Left ventricle myocardium inferior (tissue), 1 donor: ENCODE measurements at places on chromosomes 16 and 17.

DNA sequence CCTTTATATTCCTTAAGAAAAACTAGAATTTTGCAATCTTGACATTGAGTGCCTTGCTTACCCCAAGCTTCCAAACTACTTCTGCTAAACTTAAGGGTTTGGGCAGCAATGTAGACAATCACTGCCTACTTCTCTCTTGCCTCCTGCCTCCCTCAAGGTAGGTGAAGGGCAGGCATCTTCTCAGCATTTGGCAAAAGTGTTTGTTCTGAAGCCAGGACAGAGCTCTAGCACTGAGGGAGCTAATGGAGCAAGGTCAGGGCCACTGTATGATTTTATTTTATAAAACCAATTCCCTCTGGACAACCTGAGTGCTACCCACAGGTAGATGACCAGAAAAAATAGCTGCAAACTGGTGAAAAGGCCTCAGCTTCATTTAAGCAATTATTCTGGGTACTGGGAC, 111.8 kb downstream of the IRX3 start:
- peaks cover 50% of the 10 kb centered on the region for H3K27me3 ChIP-seq
- H3K4me1 ChIP-seq: peaks cover 13% of the 10 kb centered on the region
- no peaks in the 10 kb centered on the region for H3K36me3 ChIP-seq
- H3K4me3 ChIP-seq: no peak overlapping the region

- H3K27me3 ChIP-seq: no peaks in the 10 kb centered on the region
- no peak overlapping the region for H3K4me3 ChIP-seq
- H3K4me1 ChIP-seq: peaks cover 48% of the 10 kb centered on the region
- DNase-seq: no peak
- H3K27ac ChIP-seq: no peak overlapping the region
- H3K36me3 ChIP-seq: no peaks in the 10 kb centered on the region
Observed at GRCh38 chr17:65070620-65071019, 14.1 kb upstream of the GNA13 start.

DNA sequence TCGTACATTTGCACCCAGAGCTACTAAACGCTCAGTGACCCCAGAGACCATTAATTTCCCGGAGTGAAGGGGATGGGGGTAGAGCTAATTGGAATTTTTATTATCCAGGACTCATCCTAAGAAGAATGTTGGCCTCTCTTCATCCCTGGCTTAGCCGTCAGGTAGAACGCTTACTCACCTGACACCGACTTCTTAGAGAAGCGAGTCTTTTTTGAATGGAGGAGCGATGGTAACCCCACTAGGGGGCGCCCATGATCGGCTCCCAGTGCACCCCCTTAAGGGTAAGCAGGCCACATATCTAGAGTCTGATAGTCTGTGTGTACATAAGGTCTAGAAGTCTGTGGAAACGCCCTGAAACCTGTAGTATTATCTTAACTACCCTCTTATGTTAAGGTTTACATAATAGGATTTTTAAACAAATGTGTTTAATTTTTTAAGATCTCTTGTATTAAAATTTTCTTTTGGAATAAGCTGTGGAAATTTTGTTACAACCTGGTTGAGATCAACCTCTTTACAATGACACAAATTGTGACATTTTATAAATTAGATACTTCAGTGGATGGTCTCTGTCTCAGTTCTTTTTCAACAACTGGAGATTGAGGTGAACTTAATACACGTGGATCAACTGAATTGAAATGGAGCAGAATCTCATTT, 229.8 kb downstream of the CPPED1 start:
- DNase-seq: peak; percentile 34
- H3K4me3 ChIP-seq: no peak overlapping the region
- no peaks in the 10 kb centered on the region for H3K4me1 ChIP-seq
- H3K27me3 ChIP-seq: peaks cover 9% of the 10 kb centered on the region

DNA sequence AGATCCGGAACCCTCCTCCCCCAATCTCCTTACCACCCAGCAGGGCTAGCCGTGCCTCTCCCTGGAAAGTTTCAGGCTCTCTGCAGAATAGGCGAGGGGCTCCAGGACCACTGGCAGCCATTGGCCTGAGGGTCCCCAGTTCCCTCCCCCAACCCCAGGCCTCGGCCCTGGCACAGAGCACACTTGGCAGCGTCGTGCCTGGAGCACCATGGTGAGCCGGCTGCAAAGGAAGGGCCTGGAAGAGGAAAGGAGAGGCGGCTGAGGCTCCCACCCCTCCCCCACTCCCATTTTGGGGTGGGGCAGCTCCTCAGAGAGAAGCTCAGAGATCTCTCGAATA, 369 bp upstream of the BTBD17 start:
- no peaks in the 10 kb centered on the region for H3K36me3 ChIP-seq
- no peak overlapping the region for H3K27ac ChIP-seq
- H3K4me3 ChIP-seq: no peak overlapping the region
- peaks cover 69% of the 10 kb centered on the region for H3K27me3 ChIP-seq
- H3K4me1 ChIP-seq: peaks cover 11% of the 10 kb centered on the region
- DNase-seq: no peak

DNA sequence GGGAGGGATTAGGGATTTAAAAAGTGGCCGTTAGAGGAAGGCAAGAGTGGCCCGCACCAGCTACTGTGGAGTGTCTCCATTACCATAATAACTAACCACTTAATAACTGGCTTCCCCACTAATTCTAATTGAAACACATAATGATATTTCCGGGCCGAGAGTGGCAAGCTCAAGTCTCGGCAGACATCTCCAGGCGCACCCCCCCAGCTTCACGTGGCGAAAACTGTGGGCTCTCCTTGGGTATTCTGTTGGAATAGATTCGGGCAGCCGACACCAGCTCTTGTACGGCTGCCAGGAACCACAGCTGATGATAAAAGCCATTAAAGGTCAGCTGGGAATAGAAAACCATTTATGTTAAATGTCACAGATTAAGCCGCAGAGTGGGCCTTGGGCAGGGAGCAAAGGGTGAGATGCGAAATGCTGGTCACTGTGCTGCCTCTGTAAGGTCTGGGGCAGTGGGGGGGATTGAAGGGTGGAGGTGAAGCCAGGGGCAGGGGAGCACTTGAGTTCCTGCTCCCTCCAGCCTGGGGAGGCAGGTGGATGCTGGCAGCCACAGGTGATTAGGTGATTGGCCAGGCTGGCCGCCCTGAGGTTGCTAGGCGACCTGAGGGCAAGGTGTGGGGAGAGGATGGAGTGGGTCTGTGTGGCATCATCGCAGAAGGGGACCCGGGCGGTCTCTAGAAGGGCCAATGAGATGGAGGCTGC, 115.6 kb upstream of the SDK2 start:
- H3K27me3 ChIP-seq: no peaks in the 10 kb centered on the region
- peaks cover 27% of the 10 kb centered on the region for H3K4me1 ChIP-seq
- no peak overlapping the region for H3K27ac ChIP-seq
- no peak overlapping the region for H3K4me3 ChIP-seq

DNA sequence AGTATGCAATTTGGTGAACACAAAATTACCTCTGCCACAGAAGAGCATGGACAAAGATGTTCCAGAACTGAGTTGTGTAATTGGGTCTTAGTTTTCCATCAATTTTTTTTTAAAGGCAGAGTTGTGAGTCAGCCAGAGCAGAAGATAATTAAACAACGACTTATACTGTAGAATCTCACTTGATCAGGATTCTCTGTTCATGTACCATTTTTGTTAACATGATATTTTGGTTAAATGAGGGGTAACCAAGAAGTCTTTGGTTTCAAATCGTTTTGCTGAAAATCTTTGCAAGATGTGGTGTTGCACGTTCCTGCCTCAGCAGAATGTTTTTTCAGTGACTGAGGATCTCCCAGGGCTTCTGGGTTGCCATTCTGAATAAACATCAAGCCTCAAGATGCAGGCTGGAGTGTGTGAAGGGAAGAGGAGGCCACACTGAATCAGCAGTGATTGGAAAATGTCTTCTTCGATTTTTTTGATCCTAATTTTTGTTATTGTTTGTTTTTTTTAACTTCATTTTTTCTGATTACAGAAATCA, 232.6 kb upstream of the IRX3 start:
- no peak overlapping the region for H3K4me3 ChIP-seq
- no peaks in the 10 kb centered on the region for H3K36me3 ChIP-seq
- H3K27ac ChIP-seq: no peak overlapping the region
- no peak for DNase-seq

DNA sequence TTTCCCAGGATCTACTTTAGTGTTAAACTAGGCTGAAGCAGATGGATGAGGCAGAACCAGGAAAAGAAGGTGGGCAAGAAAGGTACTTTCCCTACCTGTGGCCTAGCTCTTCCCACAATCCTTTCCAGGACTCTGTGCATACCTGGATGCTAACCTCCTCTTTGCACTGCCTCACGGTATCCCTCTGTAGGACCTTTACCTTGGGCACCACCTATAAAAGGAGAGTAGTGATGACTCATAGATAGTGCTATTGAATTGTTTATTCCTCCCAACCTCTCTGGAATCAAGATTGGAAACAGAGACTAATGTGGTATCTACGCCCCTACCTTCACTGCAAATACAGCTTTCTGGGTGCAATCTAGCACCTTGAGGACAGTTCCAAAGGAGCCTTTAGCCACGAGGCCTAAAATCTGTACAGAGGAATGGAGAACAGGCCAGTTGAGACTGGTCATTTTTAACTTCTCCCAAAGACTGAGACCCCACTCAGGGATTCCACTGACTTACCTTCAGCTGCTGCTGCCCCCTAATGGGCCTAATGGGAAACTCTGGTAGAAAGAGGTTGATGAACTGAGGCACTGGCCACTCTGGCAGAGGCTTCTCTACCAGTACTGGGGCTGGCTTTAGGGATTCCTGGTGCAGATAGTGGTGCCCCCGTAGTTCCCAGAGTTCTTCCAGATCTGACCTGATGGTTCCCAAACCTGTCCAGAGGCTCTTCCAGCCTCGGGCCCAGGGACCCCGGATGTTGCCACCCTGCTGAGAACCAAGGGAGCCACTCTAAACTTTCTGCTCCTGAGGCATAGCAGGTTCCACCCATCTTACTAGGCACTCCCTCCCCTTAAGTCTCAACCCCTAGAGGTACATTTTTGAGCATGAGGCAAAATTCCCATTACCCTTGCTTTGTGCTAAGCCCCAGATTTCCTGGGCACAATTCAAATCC, 781 bp downstream of the RSKR start:
- no peak for DNase-seq
- no peak overlapping the region for H3K4me3 ChIP-seq
- H3K36me3 ChIP-seq: peaks cover 48% of the 10 kb centered on the region
- H3K27me3 ChIP-seq: no peaks in the 10 kb centered on the region
- no peak overlapping the region for H3K27ac ChIP-seq

DNA sequence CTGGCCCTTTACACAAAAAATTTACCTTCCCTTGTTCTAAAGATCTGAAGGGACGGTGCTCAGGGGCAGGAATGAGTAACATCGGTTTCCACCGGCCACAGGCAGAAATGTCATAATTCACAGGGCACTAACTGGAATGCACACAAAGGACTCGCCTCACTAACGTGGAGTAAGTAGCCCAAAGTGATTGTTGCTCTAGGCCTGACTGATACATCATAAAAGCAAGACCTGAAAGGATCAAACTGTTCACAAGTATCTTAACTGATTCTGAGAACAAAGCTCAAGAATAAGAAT, 8.9 kb upstream of the TCF25 start:
- H3K4me1 ChIP-seq: peaks cover 24% of the 10 kb centered on the region
- peak overlapping the region; percentile 83 for H3K27ac ChIP-seq
- DNase-seq: no peak
- H3K27me3 ChIP-seq: no peaks in the 10 kb centered on the region

GRCh38 chr16:13958474-13958873, 38.5 kb downstream of the ERCC4 start:
- H3K27me3 ChIP-seq: no peaks in the 10 kb centered on the region
- H3K4me3 ChIP-seq: no peak overlapping the region
- H3K27ac ChIP-seq: peak overlapping the region; percentile 81
- no peaks in the 10 kb centered on the region for H3K36me3 ChIP-seq
- H3K4me1 ChIP-seq: peaks cover 10% of the 10 kb centered on the region

DNA sequence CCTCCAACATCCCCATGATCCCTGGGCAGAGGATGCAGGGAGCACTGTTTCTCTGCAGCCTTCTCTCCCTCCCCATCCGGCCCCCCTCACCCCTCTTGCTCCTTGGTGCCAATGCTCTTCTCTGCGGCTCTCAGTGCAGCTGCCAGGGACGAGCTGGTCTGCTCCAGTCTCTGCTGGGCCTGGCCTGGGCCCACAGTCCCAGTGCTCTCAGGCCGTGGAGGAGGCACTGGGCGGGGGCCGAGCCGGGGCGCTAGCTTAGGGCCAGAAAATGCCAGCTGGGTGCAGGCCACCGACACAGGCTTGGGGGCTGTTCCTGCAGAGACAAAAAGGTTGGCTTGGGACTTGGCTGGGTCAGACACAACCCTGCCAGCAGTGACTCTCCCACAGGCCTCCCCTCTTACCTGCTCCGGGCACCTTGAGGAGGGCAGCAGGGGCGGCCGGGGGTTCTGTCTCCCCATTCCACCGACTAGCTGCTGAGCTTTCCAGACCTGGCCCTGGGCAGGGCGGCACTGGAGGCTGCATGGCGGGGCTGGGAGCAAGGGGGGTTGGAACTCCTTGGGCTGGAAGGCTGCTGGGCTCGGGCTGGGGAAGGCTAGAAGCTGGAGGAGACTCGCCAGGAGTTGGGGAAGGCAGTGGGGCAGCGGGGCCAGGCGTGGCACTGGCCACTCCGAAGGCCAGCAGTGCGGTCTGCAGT, 13.8 kb downstream of the CASKIN2 start:
- H3K4me3 ChIP-seq: no peak overlapping the region
- H3K36me3 ChIP-seq: peaks cover 84% of the 10 kb centered on the region
- no peak for DNase-seq
- peaks cover 61% of the 10 kb centered on the region for H3K4me1 ChIP-seq
- peak overlapping the region; percentile 70 for H3K27ac ChIP-seq
- no peaks in the 10 kb centered on the region for H3K27me3 ChIP-seq

GRCh38 chr17:63405741-63406261, 40.3 kb downstream of the CYB561 start:
- no peaks in the 10 kb centered on the region for H3K4me1 ChIP-seq
- H3K27ac ChIP-seq: no peak overlapping the region
- no peaks in the 10 kb centered on the region for H3K36me3 ChIP-seq
- no peaks in the 10 kb centered on the region for H3K27me3 ChIP-seq
- no peak for DNase-seq
- H3K4me3 ChIP-seq: no peak overlapping the region

DNA sequence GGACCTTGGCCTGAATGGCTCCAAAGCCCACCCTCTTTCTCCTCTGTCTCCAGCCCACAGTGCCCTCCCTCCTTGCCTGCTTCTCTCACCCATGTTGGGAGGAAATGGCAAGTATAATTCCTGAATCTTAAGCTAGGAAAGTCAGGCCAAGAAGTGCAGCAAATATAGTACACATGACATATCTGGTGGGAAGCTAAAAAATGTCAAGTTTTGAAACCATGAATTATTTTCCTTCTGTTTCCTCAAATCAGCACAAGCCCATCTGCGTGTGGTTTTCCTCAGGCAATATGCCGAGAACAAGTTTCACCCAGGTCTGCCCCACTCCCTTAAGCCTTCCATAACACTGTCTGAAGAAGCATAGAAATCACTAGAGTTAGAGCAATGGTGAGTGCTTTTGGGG, 502.8 kb upstream of the CDH11 start:
- no peak overlapping the region for H3K4me3 ChIP-seq
- no peak for DNase-seq
- peaks cover 67% of the 10 kb centered on the region for H3K27me3 ChIP-seq
- no peak overlapping the region for H3K27ac ChIP-seq
- no peaks in the 10 kb centered on the region for H3K36me3 ChIP-seq
- no peaks in the 10 kb centered on the region for H3K4me1 ChIP-seq

- no peak overlapping the region for H3K4me3 ChIP-seq
- no peak overlapping the region for H3K27ac ChIP-seq
- H3K27me3 ChIP-seq: no peaks in the 10 kb centered on the region
- DNase-seq: no peak
Observed at GRCh38 chr16:48523415-48524204, 86.4 kb downstream of the N4BP1 start.
